ENCODE measurements at places on chromosomes 1 and 21.

DNA sequence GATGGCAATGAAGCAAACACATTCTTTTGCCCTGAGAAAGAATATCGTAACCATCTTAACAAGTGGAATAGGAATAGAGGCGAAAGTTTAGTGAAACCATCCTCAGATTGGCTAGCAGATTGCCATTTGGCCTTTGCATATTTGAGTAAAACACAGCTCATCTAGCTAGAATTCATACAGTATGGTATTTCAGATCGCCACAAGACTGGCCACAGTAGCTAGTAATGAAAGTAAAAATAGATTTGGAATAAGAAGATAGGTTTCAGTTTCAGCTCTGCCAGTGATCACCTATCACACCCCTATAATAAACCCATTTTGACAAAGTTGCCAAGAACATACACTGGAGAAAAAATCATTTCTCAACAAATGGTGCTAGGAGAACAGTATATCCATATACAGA is 294.9 kb downstream of the LRRIQ3 start:
- no peak for DNase-seq

GRCh38 chr1:212020975-212021374 is 14.4 kb downstream of the INTS7 start:
- DNase-seq, result no peak

DNA sequence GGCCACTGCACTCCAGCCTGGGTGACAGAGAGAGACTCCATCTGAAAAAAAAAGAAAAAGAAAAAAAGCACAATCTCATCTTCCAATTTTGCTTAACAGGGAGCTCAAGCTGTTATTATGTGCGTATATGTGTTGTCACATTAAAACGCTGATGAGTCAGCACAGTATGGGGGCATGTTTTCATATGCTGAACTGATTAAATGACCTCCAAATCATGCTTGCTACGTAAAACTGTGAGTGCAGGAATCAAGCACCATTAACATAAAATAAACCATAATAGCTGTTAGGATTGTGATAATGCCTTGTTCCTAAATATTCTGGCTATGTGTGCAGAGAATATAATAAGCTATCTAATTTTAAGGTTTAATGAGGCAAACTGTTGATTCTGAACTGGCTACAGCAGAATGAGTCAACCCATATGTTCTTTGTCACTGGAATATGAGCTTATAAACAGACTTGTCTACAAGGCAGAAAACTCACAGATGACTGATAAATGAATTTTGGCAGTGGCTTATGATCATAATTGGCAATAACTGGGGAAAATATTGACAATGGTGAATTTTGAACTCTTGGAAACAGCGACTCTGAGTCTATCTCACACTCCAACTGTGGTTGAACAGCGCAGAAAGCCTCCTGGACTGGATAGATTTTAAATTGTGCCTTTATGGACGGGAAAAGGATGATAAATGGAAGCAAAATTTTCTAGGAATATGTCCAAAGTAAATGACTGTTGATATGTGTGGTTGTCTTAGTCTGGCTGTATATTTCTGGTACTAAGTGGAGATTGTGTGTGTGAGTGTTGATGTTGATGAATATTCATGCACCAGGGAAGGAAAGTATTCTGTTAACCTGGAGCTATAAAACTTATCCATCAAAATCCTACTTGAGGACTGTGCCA is 75.5 kb downstream of the VCAM1 start:
- no peak for DNase-seq

DNA sequence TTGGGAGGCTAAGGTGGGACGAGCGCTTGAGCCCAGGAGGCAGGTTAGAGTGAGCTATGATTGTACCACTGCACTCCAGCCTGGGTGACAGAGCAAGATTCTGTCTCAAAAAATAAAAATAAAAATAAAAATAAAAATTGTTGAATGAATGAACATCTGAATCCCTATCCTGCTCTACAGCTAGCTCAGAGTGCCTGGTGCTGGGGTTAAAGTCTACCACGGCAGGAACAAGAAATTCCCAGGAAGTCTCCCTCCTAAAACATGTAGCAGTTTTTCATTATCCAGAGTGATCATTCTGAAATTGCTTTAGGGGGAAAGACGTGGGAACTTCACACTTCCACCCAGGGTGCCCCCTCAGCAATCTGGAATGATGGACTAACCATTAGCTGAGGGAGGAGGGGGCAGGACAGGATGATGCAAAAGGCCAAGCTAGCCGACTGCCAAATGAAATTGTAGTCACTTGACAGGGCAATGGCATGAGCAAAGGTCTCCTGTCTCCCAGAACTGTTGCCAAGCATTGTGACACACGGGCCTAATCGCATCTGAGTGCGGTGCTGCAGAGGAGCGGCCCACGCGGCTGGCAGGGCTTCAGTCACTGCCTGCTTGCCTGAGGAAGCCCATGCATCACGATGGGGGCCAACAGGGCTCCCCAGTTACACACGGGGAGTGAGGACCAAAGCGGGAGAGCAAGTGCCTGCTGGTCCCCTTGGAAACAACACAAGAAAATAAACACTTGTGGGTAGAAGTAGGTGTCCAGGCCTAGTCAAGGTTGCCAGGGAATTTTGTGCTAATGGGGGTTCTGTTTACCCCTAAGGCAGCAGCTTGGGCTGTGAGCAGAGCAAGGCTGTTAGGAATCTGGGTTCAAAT is 85.7 kb downstream of the NENF start:
- no peak for DNase-seq

DNA sequence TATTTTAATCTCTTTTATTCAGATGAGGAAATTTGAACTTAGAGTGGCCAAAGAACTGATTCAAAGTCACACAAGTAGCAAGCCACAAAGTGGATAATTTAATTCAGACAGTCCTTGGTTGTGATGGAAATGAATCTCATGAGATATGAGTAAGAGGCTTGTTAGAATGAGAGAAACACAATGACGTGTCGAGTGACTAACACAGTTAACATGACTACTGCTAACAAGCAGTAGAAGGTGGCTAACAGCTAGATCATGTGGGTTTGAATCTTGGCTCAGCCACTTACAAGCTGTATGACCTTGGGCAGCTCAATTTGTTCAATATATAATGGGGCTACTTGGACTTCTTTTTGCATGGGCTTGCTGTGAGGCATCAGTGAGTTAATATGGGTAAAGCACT is 104.5 kb upstream of the LMO4 start:
- no peak for DNase-seq

DNA sequence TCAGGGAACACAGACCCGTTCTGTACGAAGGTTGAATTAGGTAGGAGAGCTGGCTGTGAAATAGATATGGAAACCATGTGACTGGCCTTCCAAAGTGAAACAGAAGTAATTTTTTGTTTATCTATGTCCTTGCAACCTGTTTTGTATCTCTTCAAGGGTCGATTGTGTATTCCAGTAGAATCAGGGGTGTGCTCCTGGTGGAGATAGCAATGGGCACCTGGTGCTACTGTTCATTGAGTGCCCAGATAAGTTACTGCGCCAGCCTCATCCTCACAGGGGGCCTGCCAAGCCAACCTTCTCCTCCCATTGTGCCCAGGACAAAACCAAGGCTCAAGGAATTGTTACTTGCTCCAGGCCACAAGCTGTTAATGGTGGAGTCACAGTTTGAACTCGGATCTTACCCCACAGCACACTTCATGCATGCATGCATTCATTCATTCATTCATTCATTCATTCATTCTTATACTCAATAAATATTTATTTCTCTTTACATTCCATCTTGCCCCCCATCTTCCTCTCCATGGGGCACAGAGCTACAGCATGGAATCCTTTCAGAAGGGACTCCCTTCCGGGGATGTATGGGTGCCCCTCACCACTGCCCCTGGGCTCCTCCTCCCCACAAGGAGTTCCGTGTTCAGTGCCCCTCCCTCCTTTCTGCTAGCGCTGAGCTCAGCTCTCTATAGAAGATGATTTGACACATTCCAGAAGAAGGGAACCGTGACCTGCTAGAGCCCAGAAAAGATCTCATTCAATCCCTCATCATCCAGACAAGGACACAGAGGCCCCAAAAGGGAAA is 24.0 kb downstream of the ADORA1 start:
- no peak for DNase-seq

DNA sequence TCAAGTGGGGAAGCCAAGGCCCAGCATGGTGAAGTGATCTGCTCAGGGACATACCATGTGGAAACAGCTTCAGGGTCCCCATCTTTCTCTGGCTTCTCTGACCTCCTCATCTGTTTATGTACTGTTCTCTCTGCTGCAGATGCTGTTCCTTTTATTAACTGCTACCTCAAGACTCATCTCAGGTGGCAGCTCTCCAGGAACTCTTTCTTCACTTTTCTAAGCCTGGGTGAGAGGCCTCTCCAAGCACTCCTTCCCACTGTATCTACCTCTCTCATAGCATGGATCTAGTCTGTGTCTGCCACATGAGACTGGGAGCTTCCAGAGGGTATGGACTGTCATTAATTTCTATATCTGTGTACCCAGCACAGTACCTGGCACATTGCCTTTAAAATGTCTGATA is 73.4 kb upstream of the PPM1J start:
- no peak for DNase-seq

DNA sequence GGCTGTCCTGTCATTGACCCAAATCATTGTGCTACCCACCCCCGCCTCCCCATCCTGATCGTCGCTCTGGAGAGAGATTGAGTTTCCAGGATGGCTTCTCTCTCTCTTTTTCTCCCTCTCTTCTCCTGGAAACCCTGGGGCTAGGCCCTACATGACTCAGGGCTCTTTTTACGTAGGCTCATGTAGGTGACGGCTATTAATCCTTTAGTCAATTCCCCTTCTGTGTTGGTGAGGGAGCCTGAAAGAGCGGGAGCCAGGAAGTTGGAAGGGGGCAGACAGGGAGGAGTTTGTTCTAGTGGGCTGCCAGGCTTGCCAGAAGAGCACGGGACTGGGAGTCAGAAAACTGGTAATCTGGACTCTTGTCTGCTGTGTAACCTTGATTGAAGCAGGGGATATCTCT is 9.7 kb downstream of the ATP2B4 start:
- no peak for DNase-seq

Measured in germinal center (tissue), 1 donor.